KBM-7 (cell line): ENCODE measurements at places on chromosomes 5 and 9.

DNA sequence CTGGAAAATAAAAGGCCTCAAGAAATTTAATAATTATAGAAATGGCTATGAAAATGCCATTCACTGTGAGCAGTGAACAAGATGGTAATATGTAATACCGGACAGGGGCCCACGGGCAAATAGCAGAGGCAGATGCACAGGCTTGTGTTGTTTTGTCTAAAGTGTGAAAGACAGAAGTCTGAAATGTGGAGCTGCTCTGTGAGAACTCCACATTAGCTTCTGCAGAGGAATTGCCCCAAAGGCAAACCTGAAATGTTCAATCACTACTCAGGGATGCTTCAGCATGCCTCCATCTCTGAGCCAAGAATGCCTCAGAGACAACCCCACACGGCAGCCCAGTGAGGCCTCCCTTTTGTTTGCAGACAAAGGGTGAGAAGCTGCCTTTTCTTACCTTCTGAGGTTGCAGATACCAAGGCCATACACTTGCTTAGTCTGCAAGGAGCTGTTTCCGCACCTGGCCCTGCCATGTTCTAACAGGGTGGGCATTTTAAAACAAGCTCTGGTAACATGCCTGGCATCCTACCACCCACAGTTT, 124.3 kb upstream of the CXCL14 start:
- DNase-seq = no peak

DNA sequence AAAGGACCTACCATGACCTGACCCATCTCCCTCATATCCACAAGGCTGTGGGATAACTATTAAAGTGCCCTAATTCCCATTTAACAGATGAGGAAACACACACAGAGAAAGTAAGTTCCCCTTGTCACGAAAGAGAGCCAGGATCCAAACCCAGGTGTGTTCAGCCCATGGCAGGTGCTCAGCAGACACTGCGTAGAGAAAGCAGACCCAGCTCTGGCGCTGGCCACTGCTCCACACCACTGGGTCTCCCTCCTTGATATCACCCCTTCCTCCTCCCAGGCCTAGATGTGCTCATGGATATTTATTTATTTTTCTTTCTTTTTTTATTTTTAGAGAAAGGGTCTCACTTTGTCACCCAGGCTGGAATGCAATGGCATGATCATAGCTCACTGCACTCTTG, 24.0 kb upstream of the CORO2A start:
- DNase-seq = no peak

- no peak for DNase-seq
Observed at GRCh38 chr5:40999966-41000365, 71.2 kb downstream of the MROH2B start.

DNA sequence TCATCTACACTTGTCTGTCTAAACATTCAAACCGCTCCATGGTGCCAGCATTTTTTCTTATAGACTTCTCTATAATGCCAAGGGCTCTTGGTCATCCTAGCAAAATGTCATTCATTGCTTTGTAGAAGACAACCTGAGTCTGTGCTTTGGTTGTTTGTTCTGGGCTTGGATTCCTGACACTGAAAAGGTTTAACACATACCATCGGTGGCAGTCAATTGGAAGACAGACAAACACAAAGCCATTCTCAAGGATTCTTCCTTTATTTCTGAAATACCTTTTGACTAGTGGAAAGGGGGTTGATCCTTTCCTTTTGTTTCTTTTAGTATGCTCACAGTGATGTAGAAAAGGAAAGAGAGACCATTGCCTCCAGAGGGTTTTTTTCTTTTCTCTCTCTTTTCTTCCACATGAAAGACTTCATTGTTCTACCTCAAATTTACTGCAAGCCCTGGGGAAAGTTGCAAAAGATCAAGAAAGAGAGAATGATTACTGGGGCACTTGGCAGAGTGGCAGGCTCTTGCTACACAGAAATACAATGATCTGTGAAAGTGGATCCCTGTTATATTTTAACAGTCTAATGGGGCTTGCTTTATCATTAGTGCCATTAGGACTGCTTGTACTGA, 66.4 kb upstream of the TMC1 start:
- DNase-seq = no peak

- no peak for DNase-seq
Observed at GRCh38 chr9:111058166-111058565, 19.9 kb upstream of the LPAR1 start.

DNA sequence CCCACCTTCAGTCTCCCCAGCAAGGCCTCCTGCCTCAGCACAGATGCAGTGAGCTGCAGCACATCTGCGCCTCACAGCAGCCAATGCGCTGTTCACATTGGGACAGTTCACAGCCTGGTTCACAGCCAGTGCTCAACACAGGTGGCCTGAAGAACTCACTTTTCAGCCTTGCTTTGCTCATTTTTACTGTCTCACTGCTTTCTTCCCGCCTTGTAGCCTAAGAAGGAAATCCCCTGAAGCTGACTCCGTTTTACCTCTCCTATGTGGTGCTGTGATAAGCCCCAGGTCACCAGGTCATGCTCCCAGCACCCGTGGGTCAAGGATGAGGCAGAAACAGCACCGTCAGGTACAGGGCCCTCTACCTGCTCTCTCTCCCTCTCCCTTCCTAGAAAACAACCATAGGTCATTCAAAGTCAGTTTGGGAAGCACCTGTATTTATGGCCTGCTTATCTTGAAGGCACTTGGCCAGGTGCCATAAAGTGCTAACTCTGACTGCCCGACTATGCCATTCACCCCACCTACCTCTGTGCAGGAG, 1.1 kb downstream of the GCNT4 start:
- no peak for DNase-seq

DNA sequence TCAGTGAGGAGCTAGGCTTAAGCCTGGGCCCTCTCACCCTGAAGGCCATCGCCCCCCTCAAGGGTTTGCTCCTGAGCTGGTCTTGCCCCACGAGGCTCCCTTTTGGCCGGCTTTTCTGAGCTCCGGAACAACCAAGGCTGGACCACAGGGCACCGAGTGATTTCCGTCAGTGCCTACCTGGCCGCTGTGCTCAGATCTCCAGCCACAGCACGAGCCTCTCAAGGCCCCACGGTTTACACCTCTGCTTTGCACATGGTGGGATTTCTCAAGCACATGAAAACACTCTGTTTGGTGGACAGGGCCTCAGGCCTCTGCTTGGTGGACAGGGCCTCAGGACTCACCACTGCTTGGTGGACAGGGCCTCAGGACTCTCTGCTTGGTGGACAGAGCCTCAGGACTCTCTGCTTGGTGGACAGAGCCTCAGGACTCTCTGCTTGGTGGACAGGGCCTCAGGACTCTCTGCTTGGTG, 15.8 kb downstream of the CLPTM1L start:
- DNase-seq = no peak

- no peak for DNase-seq
Observed at GRCh38 chr9:8534828-8535227, 735.2 kb upstream of the DMAC1 start.

GRCh38 chr5:139381837-139382761, 998 bp downstream of the SLC23A1 start:
- DNase-seq = no peak

DNA sequence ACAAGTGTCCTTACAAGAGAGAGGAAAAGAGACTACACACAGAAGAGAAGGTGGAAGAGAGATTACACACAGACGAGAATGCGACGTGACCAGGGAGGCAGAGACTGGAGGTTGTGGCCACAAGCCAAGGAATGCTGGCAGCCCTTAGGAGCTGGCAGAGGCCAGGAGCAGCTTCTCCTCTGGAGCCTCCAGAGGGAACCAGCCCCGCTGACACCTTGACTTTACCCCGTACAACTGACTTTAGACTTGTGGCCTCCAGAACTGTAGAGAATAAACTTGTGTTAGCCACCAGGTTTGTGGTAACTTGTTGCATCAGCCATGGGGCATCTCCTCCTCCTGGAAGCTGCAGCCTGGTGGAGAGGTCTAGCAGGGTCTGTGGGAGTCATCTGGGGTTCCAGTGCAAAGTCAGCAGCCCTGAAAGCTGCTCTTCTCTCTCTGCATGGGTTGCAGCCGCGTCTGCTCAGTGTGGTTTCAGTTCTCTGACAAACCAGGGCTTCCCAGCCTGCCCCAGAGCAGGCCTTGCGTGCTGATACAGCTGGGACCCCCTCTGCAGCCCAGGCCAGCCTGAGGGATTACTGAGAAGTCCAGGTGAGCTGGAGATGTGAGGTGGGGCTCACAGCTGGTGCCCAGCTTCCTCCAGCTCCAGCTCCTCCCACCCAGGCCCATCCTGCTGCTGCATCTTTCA, 30.8 kb upstream of the CNOT6 start:
- no peak for DNase-seq

GRCh38 chr5:129670957-129671500, 76.9 kb upstream of the MINAR2 start:
- no peak for DNase-seq

DNA sequence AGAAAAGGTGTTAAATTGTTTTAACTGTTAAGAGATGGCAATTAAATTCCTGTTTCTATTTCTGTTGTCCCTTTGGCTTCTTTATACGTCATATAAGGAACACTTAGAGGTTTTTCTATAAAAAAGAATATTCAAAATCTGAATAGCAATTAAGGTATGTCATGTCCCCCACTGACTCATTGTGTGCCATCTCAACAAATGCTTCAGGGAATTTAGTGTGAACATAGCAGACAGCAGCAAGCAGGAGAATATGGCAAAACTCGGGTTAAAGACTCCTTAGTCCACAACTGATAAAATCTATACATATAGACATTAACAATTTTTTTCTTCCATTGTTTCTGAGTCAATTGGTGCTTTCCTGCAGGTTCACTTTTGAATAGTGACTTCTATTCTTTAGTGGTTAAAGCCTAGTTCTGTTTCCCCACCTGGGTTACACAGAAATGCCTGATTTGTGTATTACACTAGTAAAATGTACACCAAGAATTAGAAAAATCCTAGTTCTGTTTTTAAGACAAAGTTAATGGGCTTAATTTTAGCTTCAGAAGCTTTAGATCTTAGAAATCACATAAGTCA, 17.9 kb upstream of the RPS23 start:
- DNase-seq = no peak

DNA sequence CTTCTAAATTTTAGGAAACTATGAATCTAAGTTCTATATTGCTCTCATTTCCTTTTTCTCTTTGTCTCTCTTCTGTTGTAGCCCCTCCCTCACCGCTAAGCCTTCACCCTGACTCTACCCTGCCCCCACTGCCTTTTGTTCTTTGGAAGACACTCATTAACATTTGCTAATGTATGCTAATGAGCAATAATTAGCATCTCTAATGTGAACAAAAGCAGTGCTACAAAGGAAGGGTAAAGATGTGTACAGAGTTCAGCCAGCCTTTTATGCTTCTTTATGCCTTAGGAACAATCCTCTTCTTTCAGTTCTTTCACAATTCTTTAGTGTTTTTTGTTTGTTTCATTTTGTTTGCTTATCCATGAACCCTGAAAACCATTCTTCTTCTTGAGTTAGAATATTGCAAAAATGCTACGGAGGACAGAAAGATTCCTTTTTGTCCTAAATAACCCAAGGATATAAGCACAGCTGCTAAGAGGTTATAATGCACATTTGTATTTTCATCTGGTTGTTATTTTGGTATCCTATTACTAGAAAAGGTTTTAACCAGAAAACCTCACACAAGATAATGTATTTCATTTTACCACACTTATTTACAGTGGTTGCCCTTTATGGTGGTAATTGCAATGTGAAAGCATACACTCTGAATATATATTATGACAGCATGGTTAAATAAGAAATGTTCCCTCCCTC, 159.3 kb downstream of the TMC1 start:
- DNase-seq = no peak

DNA sequence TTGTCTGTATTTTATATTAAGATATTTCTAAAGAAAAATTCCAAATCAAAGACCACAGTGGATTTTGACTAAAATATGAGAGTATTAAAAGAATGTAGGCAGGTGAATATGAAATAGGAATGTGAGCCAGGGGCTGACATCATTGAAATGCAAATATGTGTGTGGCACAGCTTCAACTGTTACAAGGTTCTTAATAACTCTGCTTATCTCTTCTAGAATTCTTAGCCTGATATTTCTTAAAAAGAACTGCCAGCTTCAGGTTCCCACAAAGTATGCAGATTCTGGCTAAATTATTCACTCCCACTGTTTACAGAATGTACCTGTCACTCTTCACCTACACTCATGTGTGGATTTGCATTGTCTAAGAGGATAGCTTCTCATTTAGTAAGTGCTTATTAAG, 274.4 kb downstream of the DIRAS2 start:
- no peak for DNase-seq

- peak; percentile 27 for DNase-seq
Observed at GRCh38 chr9:89405826-89406225, 87.5 kb downstream of the SECISBP2 start.
